ENCODE measurements at places on chromosomes 5 and 9. TPM values are rescaled to one million over a fixed set of nuclear protein-coding genes. Genes with fewer than 3 reads are reported as not detected.

IFNE gene
- not detected for total RNA-seq

DAB2IP gene
- 102 TPM for total RNA-seq

CAVIN4 gene
- total RNA-seq, result 2.7 TPM

HTR1A gene
- 0.68 TPM for total RNA-seq

BTNL8 gene
- total RNA-seq, result 13.1 TPM

HABP4 gene
- total RNA-seq, result 30.6 TPM

EDIL3 gene
- total RNA-seq, result 3.4 TPM

PCDHGB3 gene
- 11.3 TPM for total RNA-seq

IFNK gene
- total RNA-seq, result not detected

PCDHB6 gene
- total RNA-seq, result 3.7 TPM

KCTD16 gene
- 1.4 TPM for total RNA-seq

SLC36A3 gene
- total RNA-seq, result 4.2 TPM

ANKDD1B gene
- 1.3 TPM for total RNA-seq

OLFM1 gene
- total RNA-seq, result 13.9 TPM

- peak; percentile 44 for DNase-seq
Observed at GRCh38 chr9:113621309-113621791, 157.8 kb downstream of the RGS3 start.

DNA sequence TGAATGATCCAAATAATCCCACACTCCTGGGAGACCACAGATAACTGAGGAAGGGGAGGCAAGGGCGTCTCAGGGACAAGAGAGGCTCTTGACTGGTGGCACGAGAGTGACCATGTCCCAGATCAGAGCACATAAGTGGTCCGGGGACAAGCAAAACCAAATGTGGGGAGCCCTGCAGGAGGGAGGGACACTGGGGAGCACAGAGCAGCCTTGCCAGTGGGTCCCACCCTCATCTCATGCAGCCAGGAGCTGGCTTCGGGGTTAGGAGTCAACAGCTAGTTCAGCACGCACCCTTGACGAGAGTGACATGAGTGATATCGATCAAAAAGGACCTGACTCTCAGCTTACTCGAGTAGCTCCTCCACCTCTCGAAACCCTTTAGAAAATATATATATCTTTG lies 16.5 kb upstream of the UBE2QL1 start:
- DNase-seq, result no peak

- DNase-seq, result no peak
Observed at GRCh38 chr9:78566948-78567675, 270.2 kb downstream of the PSAT1 start.

DNA sequence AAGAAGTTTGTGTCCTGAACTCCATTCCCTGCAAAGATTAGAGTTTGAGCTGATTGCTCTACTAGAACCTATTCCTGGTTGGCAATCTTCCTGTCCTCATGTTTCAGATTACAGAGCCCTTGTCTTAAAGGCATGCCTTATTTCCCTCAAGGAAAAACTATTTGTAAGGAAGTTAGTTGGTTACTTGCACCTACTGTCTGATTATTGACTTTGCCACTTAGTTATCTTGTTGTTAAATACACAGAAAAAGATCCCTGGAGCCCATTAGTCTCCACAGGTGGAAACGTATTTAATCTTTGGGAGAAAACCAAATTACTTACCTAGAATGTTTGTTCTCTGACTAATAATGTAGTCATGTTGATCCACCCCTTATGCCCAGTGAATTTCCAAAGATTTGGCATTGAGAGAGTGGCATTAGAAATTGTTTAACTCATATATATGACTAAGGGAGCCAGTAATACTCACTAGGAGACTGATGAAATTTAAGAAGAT lies 132.3 kb upstream of the ELL2 start:
- DNase-seq, result no peak

DNA sequence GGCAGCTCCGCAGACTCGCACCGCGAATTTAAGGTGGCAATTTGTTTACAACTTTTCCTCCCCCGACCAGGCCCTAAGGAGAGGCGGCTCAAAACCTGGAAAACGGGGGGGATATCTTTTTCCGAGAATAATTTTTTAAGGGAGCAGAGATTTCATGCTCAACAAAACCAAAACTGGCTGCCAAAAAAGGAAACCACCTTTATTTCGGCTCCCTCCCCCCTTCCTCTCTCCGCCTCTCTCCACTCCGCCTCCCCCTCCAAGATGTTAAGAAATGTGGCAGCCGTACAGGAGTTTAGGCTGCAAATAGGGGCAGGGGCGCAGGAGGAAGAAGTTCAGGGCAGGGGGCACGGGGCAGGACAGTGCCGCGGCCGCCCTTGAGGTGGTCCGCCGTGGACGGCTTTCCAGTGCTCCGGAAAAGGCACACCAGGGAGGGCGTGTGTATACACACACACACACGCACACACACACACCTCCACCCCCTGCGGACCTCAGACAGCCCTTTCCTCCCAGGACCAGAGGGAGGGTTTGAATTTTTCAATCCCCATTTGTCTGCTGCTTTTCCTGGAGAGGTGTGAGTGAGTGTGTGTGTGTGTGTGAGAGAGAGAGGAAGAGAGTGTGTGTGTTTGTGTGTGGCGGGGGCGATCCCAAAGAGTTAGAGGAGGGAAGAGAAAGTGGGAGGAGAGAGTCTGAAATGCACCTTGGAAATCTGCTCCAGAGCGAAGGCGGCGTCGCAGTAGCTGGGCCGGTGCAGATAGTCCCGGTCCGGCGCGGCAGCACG lies 9.1 kb downstream of the PTCH1 start:
- peak; percentile 60 for DNase-seq

GRCh38 chr5:36703245-36703860 lies 96.9 kb downstream of the SLC1A3 start:
- DNase-seq, result no peak

- DNase-seq, result peak; percentile 30
Observed at GRCh38 chr5:43192558-43193180, 644 bp downstream of the NIM1K start.

GRCh38 chr5:91175708-91176107 lies 207.4 kb downstream of the ARRDC3 start:
- no peak for DNase-seq

DNA sequence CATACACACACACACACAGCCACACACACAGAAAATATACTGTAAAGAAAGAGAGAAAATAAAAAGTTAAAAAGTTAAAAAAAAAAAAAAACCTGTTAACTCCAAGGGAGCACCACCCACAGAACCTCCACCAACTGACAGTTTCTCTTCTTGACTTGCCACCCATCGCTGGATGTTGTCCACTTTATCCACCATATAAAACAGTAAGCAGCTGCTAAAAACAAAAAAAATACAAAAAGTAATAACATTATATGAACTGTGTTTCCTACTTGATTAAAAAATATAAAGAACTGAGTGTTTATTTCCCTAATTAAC lies 1.2 kb downstream of the PURA start:
- no peak for DNase-seq

GRCh38 chr9:68706363-68707201 lies 1.5 kb downstream of the PIP5K1B start:
- DNase-seq, result peak; percentile 44

DNA sequence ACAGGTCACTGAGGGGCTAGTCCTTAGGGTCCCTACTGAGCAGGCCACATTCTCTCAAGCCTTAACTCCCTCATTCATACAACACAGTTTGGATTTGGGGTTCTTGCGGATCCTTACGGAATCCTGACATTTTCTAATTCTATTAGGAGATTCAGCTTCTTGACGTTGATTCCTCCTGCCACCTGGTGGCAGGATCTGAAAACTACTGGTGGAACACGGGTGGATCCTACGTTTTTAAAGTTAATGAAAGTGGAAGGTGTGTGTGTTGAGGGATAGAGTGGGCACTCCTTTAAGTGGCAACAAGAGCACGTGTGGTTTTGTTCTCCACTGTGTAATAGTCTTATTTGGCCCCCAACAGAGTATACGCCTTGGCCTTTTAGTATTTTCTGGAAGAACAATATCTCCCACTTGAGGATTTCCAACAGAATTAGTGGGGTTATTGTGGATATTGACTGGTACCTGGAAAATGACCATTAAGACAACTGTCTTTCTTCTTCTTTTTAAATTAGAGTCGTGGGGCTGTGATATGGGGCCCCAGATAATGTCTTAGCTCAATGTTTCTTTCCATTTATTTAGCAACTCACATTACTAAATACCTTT lies 25.2 kb downstream of the SLC28A3 start:
- DNase-seq, result peak; percentile 81

DNA sequence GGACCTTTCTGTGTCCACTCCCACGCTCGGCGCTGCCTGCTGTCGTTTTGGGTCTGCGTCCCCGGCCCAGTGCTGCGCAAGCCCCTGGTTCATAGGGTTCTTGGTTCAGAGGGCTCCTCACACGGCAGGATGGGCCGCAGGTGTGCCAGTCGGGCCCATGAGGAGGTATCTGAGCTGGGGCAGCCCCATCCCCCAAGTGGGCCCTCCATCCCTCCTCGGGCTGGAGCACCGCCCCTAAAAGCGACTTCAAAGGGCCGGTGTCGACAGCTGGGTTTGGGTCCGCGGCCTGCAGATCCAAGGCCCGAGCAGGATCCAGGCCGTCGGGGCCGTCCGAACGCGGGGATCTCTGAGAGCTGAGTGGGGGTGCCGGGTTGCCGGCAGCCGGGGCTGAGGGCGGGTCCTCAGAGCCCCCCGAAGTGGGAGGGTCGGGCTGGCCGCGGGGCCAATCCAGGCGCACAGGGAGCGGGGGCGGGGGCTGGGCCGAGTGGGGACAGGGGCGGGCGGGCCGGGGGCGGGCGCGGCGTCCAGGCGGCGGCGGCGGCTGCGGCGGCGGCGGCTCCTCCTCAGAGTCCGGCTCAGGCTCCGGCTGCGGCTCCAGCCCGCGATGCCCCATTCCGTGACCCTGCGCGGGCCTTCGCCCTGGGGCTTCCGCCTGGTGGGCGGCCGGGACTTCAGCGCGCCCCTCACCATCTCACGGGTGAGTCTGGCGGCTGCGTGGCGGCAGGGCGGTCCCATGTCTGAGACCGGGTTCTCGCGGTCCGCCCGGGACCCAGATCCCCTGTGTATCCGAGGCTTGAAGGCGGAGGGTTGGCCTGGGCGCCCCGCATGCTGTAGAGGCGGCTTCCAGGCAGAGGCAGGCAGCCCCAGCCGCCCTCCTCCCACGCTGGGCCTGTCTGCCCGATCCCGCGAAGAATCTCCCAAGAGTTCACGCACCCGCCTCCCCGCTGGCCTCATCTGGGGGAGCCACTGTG lies at the start of gene PDLIM4:
Gene PDLIM4 (plus strand): TSS at position 566 of the 971 bp plus-strand sequence. CDS start 39 bp downstream, at position 605.
- peak; percentile 37 for DNase-seq

DNA sequence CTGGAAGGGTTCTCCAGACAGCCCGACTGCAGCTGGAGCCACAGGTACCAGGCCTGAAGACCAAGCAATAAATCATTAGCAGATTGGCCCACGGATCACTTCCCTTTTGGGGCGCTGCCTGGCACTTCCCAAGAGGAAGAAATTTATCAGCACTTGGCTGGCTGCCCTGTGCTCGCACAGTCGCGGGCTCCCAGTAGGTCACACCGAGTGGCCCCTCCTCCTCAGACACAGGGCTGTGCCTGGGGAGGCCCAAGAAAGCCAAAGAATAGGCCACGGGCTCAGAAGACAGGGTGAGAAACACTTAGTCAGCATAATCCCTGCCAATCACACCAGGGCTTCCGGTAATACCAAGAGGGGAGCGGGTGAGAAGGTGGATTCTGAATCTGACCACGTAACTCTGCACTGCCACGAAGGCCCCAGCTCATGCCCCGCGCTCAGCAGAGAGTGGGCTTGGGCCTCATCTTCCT lies 115.7 kb upstream of the MSX2 start:
- peak; percentile 49 for DNase-seq

DNA sequence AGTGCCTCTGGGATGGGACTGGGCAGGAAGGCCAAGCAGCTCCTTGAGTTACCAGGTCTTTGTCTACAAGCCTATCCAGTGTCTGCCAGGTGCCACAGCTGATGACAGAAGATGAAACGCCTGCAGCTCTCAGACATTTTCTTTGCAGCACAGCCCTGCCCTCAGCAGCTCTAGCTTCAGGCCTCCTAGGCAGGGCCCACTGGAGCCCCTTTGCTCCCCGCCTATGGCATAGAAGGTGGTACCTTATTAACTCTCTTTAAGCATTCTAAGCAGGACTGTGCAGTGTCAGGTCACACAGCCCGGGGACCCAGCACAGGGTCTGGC lies 1.3 kb upstream of the SKP1 start:
- DNase-seq, result no peak

DNA sequence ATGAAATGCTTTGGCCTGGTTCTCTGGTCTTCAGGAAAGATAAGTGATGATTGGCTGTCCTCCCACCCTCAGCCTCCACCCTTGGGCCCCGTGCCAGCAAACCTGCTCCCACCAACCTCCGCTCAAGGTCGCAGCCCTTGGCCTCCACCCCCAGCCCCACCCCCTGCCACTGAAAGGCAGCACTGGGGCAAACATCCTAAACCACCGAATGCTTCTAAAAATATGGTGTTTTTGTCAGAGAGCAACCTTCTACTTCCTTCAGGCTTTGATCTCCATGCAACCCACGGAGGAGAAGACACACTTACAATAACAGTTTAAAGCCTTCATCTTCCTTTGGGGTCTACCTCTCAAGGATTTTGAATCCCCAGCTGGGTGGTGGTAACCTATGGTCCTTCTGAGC lies 24.0 kb upstream of the TCF7 start:
- no peak for DNase-seq

- DNase-seq, result no peak
Observed at GRCh38 chr9:136945333-136946227, 537 bp downstream of the C8G start.

DNA sequence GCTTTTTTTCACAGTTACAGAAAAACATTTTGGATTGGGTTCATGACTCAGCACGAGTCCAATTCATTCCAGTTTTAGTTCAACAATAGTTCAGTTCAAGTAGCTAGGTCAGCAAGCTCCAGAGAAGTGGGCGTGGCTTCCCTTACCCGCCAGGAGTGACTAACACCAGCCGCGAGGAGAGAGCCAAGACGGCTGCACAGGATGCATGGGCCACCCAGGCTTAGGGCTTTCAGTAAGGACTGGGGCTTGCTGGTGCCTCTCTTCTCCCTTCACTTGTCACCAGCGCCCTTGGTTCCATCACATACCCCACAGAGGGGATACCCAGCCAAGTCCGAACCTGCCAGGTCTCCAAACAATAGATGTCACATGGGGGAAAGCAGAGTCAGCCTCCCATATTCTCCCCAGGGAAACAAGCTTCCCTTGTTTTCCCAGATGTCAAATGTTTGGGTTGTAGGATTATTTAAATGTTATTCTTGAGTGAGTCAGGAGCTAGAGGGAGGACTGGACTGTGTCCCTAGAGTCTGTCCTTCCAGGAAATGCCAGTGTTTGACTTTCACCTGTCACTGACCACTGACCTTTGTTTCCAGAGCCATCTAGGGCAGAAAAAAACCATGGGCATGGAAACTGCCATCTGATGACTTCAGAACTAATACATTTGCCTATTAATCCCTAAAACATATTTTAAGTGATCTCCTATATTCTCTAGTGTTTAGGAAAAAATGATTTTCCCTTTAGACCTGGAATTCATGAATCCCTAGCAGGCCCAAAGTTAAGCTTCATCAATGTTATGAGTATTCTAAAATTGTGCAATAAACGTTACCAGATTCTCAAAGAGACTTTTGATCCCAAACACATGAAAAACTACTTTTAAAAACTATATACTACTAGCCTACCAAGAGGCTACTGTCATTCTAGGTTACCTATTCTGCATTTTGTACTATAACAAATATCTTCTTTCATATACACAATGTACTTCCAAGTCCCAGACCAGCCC lies 51.9 kb downstream of the NIPAL4 start:
- peak; percentile 91 for DNase-seq

All from testis (tissue), 5 donors.